Hematopoietic multipotent progenitor cell treated with erythropoietin and hydrocortisone succinate and interleukin-3 and kit ligand, for 4 days (in vitro differentiated cells): ENCODE measurements at places on chromosomes 6 and 20.

DNA sequence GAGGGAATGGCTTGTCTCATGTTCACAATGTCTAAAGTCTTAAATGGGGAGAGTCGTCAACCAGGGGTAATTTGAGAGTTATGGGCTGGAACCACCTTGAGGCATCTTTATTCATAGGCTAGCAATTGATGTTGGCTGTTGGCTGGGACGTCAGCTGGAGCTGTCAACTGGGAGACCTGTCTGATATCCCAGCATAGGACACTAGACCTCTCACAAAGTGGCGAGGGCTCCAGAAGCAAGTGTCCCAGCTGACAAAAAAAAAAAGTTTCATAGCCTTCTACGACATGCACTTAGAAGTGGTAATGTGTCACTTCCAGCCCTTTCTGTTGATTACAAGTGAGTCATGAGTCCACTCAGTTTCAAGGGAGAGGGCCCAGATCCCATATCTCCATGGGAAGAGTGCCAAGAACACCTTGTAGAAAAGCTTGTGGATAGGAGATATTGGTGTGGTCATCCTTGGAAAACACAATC is 278.0 kb downstream of the ESR1 start:
- DNase-seq: no peak

- DNase-seq: no peak
These were observed 212.4 kb downstream of the GMPR start for GRCh38 chr6:16450821-16451220.

- DNase-seq: peak; percentile 60
These were observed 7.8 kb downstream of the HCRTR2 start for GRCh38 chr6:55182016-55182650.

- DNase-seq: no peak
These were observed 10.8 kb upstream of the EYA2 start for GRCh38 chr20:46883892-46884291.

DNA sequence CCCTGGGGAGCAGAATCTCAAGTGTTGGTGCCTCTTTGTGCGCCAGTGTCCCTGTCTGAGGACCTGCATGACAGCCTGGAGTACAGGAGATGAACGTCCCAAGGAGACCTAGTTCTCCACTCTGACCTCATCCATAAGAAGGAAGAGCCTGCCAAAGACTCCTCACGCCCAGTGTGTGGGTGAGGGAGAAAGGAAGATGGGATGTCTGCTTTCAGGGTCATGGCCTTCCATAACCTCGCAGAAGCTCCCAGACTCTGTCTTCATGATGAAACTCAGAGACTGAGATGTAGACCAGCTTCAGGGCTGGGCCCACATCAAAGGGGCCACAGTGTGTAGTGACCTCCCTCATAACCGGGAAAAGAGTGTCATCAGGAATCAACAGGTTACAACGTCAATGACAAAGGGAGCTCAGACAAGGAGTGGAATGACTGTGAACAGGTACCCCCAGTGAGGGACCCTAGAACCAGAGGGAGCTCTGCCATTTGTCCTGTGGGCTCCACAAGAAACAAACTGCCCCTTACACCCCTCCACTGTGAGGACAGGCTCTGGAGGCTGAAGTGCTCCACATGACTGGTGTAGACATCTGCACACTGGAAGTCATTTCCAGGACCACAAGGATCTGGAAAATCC is 8.1 kb downstream of the HLA-DQB1 start:
- no peak for DNase-seq

DNA sequence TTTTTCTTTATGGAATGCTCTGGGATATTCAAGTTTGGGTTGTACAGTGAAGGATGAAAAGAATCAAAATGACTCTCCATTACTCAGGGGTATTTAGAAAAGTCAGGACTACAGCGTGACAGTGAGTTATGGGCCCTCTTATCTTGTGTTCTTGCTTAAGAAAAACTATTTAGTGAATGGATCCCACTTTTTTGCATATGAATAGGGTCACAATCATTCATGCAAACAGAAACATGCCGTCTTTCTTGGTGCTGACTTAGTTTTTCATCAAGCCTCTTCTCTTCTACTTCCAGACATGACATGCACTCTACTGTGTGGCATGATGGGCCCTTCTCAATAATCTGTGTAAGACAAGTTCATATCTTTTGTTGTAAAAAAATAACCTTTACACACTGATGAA is 488.4 kb upstream of the MMS22L start:
- DNase-seq: no peak

DNA sequence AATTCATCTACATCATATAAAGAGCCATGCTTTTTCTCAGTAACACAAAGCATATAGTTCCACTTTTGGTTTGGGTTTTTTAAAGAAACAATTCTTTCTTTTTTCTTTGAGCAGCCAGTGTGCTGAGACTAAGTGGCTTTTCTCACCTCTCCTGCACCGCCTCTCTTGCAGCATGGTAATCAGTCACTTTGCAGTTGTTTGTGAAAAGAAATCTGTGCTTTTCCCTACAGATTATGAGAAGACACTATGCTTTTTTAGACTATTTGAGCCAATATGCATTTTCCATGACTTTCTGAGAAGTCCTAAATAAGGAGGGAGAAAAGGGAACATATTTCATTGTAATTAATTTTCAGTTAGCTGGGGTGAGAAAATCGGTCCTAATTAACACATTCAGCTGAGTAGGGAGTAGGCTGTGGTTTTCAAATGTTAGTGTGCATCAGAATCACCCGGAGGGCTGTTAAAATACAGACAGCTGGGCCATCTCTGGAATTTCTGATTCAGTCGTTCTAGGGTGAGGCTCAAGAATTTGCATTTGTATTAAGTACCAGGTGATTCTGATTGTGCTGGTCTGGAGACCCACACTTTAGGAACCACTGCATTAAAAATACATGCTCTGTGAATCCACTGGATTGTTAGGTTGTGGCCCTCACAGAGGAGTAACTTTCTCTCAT is 155.2 kb downstream of the TINAG start:
- no peak for DNase-seq

GRCh38 chr6:31576897-31577578 is 1.7 kb downstream of the TNF start:
- DNase-seq: no peak

DNA sequence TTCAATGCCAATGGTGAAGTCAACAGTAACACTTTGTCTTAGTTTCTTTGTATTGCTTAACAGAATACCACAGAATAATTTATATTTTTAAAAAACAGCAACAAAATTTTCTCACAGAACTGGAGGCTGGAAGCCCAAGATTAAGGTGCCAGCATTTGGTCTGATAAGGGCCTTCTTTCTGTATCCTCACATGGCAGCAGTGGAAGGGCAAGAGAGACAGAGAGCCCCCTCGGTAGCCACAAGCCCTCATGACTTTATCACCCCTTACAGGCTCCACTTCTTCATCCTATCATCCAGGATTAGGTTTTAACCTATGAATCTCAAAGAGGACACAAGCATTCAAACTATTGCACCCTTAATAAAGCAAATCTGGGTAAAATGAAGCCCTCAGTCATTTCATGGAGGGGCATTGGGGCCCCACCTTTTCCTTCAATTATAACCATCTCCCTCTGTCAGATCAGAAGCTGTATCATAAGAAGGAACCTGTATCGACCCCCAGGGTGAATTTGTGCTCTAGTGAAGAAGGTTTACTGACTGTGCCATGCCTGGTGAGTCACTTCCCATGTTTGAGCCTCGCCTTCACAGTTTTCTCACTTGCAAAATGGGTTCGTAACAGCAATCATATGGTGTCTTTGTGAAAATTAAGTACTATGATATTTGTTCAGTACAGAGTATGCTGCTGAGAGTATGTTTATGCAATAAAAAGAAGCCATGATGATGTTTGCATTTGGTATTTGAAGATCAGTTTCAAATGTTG is 178.2 kb downstream of the LRFN2 start:
- DNase-seq: peak; percentile 75

DNA sequence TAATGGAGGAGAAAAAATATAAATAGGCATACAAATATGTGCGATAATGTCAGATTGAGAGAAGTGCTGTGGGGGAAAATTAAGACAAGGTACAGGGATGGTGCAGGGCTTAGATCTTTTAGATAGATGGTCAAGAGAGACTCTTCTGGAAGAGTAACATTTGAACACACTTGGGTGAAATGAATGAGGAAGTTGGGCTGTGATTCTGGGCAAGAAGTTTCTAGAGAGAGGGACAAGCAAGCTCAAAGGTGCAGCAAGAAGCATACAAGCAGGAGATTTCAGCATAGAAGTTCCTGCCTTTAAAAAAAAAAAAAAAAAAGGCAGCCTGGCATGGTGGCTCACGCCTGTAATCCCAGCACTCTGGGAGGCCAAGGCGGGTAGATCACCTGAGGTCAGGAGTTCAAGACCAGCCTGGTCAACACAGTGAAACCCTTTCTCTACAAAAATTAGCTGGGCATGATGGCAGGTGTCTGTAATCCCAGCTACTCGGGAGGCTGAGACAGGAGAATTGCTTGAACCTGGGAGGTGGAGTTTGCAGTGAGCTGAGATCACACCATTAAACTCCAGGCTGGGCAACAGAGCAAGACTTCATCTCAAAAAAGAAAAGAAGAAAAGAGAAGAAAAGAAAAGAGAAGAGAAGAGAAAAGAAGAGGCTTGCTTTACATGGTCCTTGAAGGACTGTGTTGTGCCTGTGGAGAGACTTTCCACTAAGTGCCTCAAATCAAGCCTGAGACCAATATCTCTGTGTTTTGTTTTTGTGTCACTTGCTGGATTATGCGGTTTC is 9.7 kb upstream of the CD83 start:
- no peak for DNase-seq

DNA sequence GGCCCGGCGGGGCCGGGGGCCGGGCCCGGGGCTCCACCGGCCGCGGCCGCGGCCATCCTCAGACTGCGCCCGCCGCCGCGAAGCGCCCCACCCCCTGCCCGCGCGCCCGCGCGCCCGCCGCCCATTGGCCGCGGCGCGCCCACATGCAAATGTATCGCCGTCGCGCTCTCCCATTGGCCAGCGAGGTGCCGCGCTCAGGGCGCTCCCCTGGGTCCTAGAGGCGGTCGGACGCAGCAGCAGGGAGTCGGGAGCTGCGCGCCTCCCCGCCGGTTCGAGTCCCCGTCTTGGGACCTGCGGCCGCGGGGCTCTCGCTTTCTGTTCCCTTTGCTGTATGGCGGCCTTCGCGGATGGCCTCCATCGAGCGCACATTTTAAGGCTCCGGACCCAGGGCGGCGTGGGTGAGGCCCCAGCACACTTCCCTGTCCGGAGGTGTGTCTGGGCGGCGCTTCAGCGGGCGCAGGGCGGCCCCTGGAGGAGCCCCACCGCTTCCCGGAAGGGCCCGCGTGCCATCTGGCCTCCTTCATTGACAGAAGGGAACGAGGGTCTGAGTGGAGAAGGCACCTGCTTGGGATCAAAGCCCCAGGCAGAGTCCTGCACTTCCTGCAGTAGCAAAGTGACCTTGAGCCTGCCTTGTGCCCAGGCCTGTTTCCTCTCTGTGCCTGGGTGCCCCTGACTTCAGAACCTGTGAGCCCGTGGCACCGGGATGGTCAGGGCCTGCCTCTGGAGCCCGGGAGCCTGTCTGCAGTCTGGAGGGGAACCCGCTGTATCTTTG is at the start of gene CABLES2:
TSS of gene CABLES2 (minus strand) at position 65 of the 772 bp plus-strand sequence. CDS start at position 56, 9 bp downstream.
- peak; percentile 98 for DNase-seq

GRCh38 chr6:158570681-158570962 is 10.7 kb downstream of the TMEM181 start:
- no peak for DNase-seq

- DNase-seq: no peak
These were observed 123.4 kb upstream of the ECI2 start for GRCh38 chr6:4258733-4259132.

DNA sequence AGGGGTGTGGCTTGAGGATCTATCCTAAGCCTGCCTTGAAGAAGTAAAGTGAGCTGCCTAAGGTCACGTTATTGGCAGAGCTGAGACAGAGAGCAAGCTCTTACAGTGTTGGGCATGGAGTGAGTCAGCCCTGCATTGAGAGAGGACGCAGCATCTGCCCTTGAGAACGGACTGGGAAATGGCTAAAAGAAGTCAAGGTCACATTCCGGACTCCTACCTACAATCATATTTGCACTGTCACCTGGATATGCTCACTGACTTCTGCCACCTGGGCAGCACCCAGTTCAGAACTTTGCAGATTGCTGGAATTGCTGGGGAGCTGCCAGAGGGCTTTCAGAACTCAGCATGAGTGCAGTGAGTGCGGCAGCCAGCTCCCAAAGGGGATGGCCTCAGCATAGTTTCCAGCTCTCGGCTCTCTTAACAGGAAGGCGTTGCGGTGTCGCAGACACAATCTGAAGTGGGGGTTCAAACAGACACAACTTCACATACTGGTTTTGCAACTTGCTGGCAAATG is 199.3 kb upstream of the SGK1 start:
- no peak for DNase-seq

GRCh38 chr6:133802861-133803260 is 86.1 kb upstream of the TCF21 start:
- DNase-seq: no peak

DNA sequence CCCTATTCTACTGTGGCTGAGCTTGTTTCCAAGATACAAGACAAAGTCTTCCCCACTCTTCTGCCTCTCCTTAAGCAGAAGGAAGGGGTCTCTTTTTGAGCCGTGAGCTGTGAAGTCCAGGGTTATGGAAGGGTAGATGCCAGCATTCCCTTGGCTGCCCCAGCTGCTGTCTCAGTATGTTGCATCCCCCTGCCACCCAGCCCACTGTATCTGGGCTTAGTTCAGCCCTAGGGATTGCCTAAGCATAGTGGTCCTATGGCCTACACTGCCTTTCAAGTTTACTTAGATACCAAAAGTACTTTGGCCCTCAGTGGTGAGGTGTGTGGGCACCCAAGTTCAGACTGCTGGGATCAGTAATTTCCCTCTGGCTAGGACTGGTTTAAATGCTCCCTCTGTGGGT is 421.9 kb upstream of the KHDRBS2 start:
- no peak for DNase-seq

- DNase-seq: no peak
These were observed 205.3 kb upstream of the FOXA2 start for GRCh38 chr20:22789676-22790075.

DNA sequence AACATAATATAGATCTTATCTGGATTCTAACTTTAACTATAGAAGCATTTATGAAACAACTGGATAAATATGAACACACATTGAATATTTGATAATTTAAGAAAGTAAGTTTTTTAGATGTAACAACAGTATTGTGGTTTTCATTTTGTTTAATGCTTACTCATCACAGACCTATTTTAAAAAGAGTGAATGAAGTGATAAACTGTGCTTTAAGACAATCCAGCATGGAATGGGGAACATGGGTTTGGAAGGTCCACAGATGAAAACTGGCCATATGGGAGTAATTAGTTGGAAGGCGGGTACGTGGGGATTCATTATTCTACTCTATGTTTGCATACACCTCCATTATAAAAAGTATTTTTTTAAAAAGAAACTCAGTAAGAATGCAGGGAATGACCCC is 21.2 kb downstream of the EPB41L2 start:
- no peak for DNase-seq

- peak; percentile 84 for DNase-seq
These were observed at the start of gene NECAB3 for GRCh38 chr20:33674294-33675135. TSS of gene NECAB3 (minus strand) at chr20:33674428. CDS start at chr20:33674352, 76 bp downstream.
